ENCODE measurements at places on chromosomes 13 and 19. TPM values are rescaled to one million over a fixed set of nuclear protein-coding genes. Genes with fewer than 3 reads are reported as not detected.

- peak; percentile 61 for DNase-seq
These were observed 11.6 kb upstream of the JUND start for GRCh38 chr19:18292810-18293641.

DNA sequence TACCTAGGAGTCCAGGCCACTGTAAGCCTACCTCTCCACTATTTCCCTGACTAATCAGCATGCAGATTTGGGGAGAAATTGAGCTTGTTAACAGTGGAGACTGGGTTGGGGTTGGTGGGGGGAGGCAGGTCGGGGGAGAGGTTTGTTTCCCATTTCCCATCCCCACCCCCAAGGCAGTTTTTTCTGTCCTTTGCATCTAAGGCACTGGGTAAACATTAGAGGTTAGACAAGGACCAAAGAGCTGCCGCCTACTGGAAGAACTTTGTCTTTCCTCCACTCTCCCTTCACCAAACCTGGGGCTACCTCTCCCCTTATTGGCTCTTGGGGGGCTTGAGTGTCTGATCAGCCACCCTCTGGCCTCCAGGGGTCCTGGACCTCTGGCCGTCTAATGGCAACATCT, 953 bp downstream of the KCNN4 start:
- no peak for DNase-seq

GRCh38 chr19:50562329-50562728, 5.9 kb downstream of the LRRC4B start:
- DNase-seq, result no peak

- no peak for DNase-seq
These were observed 595 bp downstream of the TLE2 start for GRCh38 chr19:3028305-3029064.

The EBI3 gene
- 16.1 TPM for total RNA-seq

GRCh38 chr19:46345157-46345556, 1.7 kb upstream of the PPP5C start:
- no peak for DNase-seq

DNA sequence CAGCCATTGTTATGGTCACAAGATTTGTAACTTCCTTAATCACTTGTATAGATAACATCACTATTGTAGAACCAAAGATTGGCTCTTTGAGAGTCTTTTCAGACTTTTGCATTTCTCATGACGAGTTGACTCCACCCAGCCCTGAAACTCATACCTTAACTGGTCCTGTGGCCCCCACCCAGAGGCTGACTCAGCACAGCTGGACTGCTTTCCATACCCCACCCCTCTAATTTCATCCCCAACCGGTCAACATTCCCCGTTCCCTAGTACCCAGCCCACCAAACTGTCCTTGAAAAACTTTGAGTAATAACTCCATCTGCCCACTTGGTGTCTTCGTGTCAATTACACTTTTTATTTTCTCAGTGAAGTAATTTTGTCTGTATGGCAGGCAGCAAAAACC, 32.1 kb upstream of the SLITRK1 start:
- no peak for DNase-seq

GRCh38 chr13:73059460-73060250, 850 bp downstream of the KLF5 start:
- DNase-seq, result no peak

GRCh38 chr13:111177921-111178320, 62.8 kb downstream of the ARHGEF7 start:
- DNase-seq, result no peak

DNA sequence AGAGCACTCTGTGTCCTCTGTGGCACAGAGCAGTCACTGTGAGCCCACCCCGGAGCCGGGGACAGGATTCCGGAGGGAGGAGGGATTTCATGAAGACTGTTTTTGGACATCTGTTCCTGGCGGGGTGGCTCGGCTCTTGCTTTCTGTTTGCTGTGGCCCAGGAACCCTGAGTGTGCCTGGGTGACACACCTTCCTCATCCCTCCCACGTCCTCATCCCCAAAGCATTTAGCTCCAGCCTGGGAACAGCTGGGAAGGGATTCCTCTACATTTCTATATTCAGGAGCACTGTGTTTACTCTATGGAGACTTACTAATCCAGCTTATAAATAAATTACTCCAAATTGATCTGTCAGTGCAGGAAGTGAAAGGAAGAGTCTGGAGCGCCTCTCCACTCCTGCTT, 97.8 kb upstream of the UBL3 start:
- no peak for DNase-seq

The SYNE4 gene
- total RNA-seq, result 0.92 TPM

- no peak for DNase-seq
These were observed 114.9 kb downstream of the CRYL1 start for GRCh38 chr13:20410726-20411125.

The ZNF677 gene
- total RNA-seq, result 21.7 TPM

DNA sequence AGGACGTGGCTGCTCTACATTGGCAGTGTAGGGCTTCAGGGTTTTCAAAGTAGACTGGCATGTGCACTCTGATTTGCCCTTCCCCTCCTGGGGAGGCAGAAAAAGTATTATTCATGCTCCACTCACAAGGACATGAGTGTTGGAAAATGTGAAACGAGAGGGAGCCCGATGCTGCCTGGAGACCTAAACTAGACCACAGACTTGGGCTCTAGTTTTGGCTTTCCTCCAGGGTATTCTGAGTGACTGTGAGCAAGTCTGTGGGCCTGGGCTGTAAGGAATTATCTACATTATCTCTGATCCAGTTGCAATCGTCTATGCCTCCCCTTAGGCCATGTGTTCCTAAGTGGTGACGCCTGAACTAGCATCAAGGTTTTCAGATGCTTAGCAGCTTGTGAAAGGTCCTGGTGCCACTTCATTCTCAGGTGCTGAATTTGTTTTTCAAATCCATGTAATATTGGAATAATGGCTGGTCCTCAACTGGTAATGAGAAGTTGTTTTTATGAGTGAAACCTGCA, 55.0 kb downstream of the MRPL57 start:
- DNase-seq, result no peak

DNA sequence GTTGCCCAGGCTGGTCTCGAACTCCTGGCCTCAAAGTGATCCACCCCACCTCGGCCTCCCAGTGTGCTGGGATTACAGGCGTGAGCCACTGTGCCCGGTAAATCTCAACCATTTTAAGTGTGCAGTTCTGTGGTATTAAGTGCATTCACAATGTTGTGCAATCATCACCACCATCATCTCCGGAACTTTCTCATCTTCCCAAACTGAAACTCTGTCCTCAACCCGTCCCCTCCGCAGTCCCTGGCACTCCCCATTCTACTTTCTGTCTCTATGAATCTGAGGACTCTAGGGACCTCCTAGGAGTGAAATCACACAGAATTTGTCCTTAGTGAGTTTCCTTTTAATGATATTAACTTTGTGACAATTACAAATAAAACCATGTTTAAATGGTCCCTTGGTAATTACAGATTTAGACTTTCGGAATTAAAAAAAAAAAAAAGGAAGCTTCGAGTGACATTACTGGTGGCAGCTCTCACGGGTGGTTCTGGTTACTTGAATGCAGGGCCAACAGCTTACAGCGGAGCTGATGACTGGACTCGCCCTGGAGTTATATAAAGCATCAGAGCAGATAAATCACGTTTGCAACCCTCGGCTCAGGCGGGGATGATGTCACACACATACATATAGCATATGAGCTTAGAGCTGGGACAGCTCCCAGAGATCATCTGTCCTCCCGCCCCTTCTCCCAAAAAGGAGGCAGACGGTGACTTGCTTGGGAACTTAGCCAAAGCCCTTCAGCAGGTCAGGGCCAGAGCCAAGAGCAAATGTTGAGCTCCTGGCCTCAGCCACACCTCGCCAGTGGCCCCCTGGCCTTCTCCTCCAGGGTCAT, 89.8 kb downstream of the ZNF557 start:
- DNase-seq, result peak; percentile 79

GRCh38 chr19:13002166-13002898, 7.1 kb downstream of the NFIX start:
- DNase-seq, result peak; percentile 43

All from thoracic aorta (tissue), 2 donors.